ENCODE measurements at places on chromosomes 16 and 17. TPM values are rescaled to one million over a fixed set of nuclear protein-coding genes. Genes with fewer than 3 reads are reported as not detected.

MILR1 gene
- not detected for total RNA-seq

HID1 gene
- total RNA-seq = 12.7 TPM

RNF43 gene
- total RNA-seq = 0.42 TPM

UTS2R gene
- 0.94 TPM for total RNA-seq

DNA sequence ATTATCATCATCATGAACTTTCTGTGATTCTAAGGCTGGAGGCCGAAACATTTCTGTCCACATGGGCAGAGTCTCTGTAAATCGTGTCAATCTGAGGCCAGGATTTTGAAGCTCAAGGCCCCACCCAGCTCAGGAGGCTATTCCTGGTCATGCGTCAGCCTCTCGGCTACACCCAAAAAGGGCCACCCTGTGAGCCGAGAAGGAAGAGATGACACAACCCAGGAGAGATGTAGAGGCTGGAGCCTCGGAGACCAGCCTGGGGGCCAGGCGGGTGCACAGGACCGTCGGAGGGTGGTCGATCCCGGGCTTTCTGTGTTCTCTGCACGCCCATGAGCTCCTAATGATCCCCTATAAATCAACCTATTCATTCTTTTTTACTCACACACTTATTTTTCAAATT lies 1.1 kb upstream of the CACNG1 start:
- DNase-seq = no peak
- H3K27me3 ChIP-seq = no peaks in the 10 kb centered on the region
- H3K4me3 ChIP-seq = no peak overlapping the region
- no peaks in the 10 kb centered on the region for H3K4me1 ChIP-seq
- H3K27ac ChIP-seq = no peak overlapping the region
- H3K36me3 ChIP-seq = no peaks in the 10 kb centered on the region

GRCh38 chr16:54066451-54067105 lies 220.0 kb downstream of the IRX3 start:
- no peaks in the 10 kb centered on the region for H3K4me1 ChIP-seq
- H3K27ac ChIP-seq = no peak overlapping the region
- no peaks in the 10 kb centered on the region for H3K36me3 ChIP-seq

DNA sequence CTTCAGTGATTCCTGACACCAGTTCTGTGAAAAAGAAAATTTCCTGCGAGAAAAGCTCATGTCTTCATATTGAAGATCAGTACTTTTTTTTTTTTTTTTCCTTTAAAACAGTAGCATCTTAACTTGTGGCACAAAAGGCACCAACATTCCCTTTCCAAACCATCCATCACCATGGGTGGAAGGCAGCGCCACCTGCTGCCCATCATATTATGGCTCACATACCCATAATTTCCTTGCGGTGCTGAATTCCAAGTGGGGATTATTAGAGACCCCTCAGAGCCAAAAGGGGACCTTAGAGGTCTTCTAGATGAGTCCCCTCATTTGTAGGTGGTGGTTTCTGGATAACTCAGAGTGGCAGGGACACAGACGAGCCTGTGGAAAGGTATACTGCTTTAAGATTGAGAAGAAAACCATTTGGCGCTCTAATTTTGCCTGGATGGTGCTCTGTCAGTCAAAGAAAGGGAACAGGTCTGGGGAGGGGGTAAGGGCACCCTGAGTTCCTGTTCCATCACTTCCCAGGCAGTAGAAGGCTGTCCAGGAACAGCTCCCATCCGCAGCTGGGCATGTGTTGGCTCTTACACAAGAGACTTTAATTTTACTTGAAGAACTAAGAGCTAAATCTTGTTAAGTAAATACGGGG lies 7.9 kb upstream of the SOST start:
- H3K36me3 ChIP-seq = no peaks in the 10 kb centered on the region
- H3K27me3 ChIP-seq = no peaks in the 10 kb centered on the region
- no peak overlapping the region for H3K27ac ChIP-seq
- H3K4me1 ChIP-seq = no peaks in the 10 kb centered on the region
- peak; percentile 68 for DNase-seq
- no peak overlapping the region for H3K4me3 ChIP-seq

GRCh38 chr17:78451753-78452152 lies 73.3 kb downstream of the PGS1 start:
- no peak overlapping the region for H3K27ac ChIP-seq
- H3K27me3 ChIP-seq = no peaks in the 10 kb centered on the region
- no peak overlapping the region for H3K4me3 ChIP-seq
- no peaks in the 10 kb centered on the region for H3K4me1 ChIP-seq
- H3K36me3 ChIP-seq = no peaks in the 10 kb centered on the region
- no peak for DNase-seq

- H3K4me1 ChIP-seq = peaks cover 3% of the 10 kb centered on the region
- H3K4me3 ChIP-seq = no peak overlapping the region
Measured at GRCh38 chr17:10058921-10059683, 139.3 kb downstream of the GAS7 start.

DNA sequence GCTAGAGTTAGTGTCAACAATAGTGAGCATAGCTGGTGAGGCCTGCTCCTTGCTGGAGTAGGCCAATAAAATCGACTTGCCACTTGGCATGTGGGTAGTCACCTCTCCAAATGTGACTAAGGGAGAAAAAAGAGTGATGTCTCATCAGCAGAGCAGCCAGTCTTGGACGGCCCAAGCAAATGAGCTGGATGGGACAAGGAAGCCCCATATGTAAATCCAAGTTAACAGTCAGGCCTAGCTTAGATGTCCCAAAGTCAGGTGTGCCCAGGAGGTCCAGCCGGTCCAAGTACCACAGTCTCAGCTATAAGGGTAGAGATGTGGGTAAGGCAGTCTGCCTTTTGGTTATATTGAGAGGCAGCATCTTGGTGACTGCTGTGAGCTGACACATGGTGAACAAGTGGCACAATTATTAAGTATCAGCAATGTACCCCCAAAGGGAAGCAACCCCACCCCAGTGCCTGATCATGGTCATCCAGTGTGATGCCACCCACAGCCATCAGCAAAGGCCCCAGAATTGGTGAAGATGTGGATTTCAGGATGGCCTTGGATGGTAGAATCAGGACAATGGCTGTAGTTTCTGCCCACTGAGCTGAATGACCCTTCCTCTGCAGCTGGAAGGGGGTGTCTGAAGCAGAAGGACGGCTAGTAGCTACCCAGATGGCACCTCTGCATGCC lies 83.4 kb downstream of the TNFRSF13B start:
- no peaks in the 10 kb centered on the region for H3K27me3 ChIP-seq
- no peaks in the 10 kb centered on the region for H3K36me3 ChIP-seq
- H3K4me1 ChIP-seq = no peaks in the 10 kb centered on the region
- no peak overlapping the region for H3K4me3 ChIP-seq
- H3K27ac ChIP-seq = no peak overlapping the region
